ENCODE measurements at places on chromosomes 5 and 9. TPM values are rescaled to one million over a fixed set of nuclear protein-coding genes. Genes with fewer than 3 reads are reported as not detected.

The FIBCD1 gene
- not detected for total RNA-seq

The KIF12 gene
- total RNA-seq: not detected

The GKAP1 gene
- total RNA-seq: 3.3 TPM

The NDUFAF2 gene
- total RNA-seq: 46.6 TPM

The SPATA31D3 gene
- not detected for total RNA-seq

The RAB3C gene
- total RNA-seq: not detected

The PCAT7 gene
- total RNA-seq: not detected

The PCDH1 gene
- total RNA-seq: not detected

The GPR150 gene
- 0.37 TPM for total RNA-seq

The RNF180 gene
- not detected for total RNA-seq

The RPS14 gene
- total RNA-seq: 3,312 TPM

The CDC20B gene
- not detected for total RNA-seq

The FBP2 gene
- total RNA-seq: not detected

The PCDHB2 gene
- total RNA-seq: not detected

The FBXO4 gene
- 22.3 TPM for total RNA-seq

GRCh38 chr5:150860246-150860821 is 14.0 kb downstream of the IRGM start:
- DNase-seq: no peak

- DNase-seq: peak; percentile 10
Measured at GRCh38 chr5:73120222-73121118, at the start of gene TMEM171. TMEM171 (plus strand) TSS chr5:73120575; CDS start chr5:73123374, 2,799 bp downstream.

DNA sequence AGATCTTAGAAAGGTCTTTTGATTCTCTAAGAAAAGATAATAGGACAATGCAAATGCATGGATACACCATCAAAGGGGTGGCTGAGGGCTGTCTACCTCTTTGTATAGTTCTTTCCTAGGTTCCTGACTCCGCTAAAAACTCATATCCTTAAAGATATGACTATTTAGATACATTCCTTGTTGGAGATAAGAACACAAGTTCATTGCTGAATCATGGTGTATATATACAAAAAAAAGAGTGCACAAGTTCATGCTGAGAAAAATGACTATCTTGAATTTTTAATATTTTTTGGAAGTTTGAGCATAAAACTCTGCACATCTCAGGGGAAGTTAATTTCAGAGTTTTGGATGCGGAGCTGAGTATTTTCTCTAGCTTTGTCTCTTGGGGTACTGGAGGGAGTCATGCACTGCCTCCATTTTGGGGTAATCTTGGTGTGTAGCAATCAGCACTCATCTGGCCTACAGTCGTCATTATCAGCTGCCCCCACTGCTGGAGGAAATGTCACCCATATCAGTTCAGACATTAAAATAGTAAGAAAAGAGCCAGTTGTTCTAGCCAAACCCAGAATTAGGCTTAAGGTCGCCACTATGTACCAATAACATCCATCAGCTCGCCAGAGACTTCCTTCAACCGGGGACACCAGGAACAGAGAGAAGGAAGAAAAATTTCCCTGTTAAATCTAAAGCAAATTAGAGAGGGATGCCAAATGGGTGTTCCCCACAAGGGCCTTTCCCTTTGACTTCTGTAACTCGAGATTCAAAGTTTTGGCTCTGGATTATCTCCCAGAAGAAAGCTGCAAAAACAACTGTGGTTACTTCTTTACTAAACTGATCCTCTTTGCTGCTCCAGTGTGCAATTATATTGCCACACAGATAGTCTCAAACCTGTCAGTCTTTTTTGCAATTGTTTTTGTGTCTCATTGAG is 49.0 kb downstream of the PTTG1 start:
- no peak for DNase-seq

DNA sequence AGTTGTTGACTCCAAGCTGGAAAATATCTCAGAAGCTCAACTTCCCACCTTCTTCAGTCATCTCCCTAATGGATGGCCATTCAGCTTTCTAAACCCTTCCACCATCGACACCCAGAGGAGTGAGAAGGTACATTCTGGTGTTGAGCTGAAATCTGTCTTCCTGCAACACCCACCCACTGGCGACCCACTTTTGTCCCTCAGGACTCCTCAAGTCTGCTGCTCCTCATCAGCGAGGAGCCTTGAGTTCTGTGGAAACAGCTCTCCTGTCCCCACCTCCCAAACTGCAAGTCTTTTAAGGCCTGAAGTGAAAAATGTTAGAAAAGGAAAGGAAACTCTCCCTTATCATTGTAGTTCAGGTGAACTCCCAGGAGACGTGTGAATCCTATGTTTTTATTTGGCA is 111.5 kb upstream of the HAND1 start:
- no peak for DNase-seq

DNA sequence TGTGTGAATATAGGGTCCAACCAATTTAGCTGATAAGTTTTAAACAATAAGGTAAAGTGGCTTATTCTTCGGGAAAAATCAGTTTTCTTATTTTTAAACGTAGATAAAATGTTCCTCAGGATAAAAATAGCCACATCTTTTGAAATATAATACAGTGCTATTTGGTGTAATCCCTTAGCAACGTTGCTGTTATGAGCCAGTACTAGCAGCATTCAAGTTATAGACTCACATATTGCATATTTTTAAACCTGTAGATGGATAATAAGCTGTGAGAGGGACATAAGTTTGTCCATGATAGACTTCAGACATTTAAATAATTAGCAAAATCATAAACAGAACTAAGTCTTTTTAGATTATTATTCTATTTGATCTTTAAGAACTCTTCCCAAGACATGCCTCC is 6.3 kb downstream of the PDE4D start:
- DNase-seq: no peak

DNA sequence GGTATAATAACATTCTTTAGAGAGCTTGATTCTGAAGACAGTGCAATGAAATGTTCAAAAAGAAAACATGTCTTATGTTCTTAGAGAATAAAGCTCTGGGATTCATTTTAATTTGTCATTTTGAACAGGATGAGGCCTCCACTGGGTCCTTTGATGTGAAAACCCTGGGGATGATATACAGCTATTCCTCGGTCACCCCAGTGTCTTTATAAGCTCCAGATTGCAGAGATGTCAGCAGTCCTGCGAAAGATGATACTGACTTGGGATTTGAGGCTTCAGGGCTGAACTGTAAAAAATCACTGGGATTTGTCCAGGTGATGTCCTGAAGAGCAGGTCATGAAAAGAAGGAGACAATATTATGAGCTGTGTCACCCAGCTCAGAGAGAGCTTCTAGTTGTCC is 529.7 kb upstream of the ZNF608 start:
- DNase-seq: no peak

DNA sequence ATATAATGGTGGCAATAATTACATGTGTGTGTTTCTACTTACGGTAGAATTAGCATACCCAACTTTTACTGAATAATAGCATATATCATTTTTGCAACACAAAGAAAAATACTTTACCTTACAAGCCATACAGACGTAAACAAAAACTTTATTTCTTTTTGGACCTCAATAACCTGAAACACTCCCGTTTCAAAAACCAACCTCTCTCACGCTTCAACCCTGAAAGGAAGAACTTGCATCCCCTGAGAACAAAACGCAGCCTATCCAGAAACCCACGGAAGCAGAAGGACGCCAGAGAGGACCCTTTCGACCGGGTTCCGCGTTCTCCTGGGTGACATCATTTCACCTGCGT is at the start of gene RNF38:
Gene RNF38 (minus strand): TSS at position 290 of the 352 bp plus-strand sequence. CDS start 161 bp downstream, at position 129.
- DNase-seq: no peak

- no peak for DNase-seq
Measured at GRCh38 chr5:59575648-59576445, 317.7 kb downstream of the PDE4D start.

DNA sequence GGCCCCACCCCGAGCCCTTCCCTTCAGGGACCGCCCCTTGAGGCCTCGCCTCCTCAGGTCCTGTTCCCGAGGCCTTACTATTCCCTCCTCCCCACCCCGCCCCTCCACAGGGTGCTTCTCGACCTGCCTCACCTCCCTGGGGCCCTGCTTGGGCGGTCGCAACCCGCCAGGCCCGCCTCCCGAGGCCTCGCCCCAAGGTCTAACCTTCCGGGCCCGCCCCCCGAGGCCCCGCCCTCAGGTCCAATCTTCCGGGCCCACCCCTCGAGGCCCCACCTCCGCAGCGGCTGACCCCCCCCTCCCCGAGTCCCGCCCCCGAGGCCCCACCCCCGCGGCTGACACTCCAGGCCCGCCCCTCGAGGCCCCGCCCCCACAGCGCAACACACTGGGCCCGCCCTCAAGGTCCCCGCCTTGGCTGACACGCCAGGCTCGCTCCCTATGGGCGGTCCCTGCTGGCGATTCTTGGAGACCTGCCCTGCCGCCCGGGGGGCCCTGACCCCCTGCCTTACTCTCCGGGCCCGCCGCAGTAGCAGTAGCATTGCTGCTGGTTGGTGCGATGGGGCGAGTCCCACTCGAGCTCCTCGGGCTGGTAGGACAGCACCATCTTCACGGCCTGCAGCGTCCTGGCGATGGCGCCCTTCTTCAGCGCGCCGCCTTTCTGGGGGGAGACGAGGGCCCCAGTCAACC is 8.2 kb downstream of the PHF19 start:
- peak; percentile 99 for DNase-seq

GRCh38 chr5:173781816-173782670 is 106.1 kb upstream of the CPEB4 start:
- DNase-seq: peak; percentile 74

GRCh38 chr5:139705655-139706587 is 57.8 kb downstream of the CXXC5 start:
- DNase-seq: no peak

GRCh38 chr5:171023508-171023907 is 161.7 kb downstream of the RANBP17 start:
- no peak for DNase-seq

DNA sequence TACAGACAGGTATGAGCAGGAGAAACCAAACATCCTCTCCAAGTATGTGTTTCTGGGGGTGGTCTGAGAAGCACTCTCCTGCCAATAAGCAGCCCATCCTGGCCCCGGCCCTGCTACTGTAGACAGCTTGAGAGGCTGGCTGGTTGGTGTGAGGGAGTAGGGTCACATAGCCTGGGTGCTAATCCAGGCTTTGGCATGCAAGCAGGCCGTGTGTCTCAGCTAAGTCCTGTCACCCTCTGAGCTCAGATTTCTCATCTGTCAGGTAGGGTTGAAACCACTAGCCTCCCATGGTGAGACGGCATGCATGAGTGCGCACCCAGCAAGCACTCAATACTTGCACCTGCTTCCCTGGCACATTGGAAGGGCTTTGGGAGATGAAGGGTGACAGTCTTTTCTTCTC is 49.8 kb upstream of the PHYKPL start:
- no peak for DNase-seq

GRCh38 chr9:4904322-4905134 is 80.5 kb upstream of the JAK2 start:
- DNase-seq: no peak

- no peak for DNase-seq
Measured at GRCh38 chr9:68637020-68637419, 68.0 kb upstream of the PIP5K1B start.

GRCh38 chr5:133538718-133539117 is 73.6 kb downstream of the FSTL4 start:
- DNase-seq: no peak

DNA sequence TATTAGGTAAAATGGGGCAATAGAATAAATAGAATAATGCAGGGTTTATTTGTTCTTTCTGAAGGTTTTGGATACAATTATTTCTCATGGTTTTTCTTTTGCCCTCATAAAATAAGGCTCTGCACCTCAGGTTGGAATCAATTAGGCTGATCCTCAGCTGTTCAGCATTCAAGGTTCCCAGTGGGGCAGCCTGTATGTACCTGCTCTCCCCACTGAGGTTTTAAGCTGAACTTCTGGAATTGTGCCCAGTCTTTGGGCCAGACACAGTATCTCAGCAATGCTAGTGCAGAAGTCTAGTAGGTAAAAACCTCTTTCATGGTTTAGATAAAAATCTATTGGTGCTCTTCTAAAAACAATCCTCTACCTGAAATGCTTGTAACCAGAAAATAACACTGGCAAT is 98.0 kb downstream of the EDIL3 start:
- no peak for DNase-seq

DNA sequence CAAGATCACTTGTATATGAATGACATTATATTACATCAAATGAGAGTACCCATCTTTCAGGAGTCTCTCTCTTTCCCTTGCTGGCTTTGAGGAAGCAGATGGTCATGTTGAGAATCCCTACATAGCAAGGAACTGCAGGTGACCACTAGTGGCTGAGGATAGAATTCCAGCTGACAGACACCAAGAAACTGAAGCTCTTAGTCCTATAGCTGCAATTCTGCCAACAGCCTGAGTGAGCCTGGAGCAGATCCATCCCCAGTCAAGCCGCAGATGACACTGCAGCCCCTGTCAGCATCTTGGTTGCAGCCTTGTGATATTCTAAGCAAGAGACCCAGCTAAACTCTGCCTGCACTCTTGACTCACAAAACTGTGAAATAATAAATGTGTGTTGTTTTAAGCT is 531.5 kb downstream of the CSNK1G3 start:
- DNase-seq: no peak

DNA sequence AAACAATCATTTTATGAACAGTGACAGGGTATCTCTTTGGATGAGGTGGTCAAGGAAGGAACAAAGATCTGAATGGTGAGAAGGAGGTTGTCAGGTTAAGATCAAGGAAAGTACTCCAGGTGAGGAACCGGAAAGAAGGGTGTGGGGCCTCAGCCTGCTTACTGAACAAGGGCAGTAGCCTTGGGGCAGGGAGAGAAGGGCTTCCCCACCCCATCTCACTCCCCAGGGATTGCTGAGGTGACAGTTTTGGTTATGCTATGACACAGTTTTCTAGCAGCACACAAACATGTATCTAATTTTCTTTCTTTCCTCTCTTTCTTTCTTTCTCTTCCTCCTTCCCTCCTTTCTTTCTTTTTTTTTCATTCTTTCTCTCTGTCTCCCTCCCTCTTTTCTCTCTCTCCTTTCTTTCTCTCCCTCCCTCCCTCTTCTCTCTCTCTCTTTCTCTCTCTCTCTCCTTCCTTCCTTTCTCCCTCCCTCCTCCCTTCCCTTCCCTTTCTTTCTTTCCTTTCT is 4.1 kb upstream of the HDHD3 start:
- DNase-seq: peak; percentile 27

DNA sequence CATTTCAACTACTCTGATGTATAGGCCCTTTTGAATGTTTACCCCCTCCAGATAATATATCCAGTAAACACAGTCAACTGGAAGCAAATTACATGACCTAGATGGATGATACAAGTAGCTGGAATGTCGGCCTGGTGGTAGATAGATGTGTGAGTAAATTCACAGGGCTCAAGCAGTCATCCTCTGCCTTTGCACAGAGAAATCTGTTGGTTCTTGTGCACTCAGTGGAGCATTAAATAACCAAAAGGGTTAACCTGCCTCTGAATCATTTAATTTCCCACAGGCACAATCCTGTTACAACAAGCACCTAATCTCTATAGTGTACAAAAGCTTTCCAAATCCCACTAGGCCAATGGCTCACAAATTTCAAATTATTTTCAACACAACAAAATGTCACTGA is 668.3 kb downstream of the DNAH5 start:
- no peak for DNase-seq

DNA sequence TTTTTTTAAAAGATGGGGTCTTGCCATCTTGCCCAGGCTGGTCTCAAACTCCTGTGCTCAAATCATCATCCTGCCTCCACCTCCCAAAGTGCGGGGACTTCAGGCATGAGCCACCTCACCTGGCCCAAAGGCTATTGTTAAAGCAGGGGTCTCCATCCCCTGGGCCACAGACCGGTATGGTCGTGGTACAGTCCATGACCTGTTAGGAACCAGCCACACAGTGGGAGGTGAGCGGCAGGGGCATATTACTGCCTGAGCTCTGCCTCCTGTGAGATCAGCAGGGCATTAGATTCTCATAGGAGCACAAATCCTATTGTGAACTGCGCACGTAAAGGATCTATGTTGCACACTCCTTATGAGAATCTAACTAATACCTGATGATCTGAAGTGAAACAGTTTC is 7.3 kb upstream of the NOL6 start:
- no peak for DNase-seq

GRCh38 chr5:60335913-60336312 is 364.1 kb downstream of the DEPDC1B start:
- DNase-seq: no peak

Data from activated CD4-positive, alpha-beta T cell treated with anti-CD3 and anti-CD28 coated beads for 36 hours (primary cell).